ENCODE measurements at places on chromosomes 11 and 22.

GRCh38 chr11:33920838-33921613, 29.1 kb upstream of the LMO2 start:
- DNase-seq: no peak

DNA sequence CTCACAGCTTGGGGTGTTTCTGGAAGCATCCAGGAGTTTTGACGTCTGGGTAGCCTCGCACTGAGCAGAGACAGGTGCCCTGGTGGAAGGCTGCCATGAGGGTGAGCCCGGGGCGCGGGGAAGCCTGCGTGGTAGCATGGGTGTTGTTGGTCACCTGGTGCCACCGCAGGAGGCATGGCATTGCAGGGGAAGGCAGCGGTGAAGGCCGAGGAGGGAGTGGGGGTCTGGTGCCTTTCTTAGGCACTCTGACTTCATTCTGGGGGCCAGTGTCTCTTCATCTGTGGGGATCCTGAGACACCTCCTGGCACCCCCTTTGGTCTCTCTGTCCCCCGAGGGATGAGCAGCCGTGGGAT, 271.2 kb downstream of the TBC1D22A start:
- no peak for DNase-seq

- DNase-seq: no peak
Observed at GRCh38 chr22:49850959-49851802, 2.5 kb upstream of the ZBED4 start.

DNA sequence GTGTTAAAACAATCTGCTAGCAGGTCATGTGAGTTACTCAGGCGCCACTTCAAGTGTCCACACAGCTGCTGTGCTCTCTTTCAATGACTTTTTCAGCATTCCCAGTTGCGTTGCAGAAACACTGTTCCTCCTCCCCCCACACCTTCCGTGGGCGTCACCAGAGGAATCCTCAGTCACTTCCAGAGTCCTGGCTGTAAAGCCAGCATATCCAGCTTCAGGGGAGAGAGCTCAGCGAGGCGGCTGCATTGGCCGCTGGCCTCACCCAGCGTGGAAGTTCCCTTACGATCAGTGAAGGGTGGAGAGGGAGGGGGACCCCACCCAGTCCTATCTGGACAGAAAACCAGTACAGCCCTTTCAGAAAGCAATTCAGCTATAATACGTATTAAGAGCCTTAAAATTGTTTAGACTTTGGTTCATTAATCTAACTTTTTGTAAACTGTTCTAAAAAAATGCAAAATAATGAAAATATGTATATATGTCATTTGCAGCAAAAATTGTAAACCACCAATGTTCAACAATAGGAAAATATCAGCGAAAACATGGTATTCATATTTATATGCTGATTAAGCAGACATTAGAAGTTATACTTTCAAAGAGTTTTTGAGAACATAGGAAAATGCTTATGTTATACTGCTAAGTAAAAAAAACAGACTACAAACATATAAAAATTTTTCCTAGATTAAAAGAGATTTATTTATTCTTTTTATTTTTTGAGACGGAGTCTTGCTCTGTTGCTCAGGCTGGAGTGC, 2.8 kb upstream of the ANO9 start:
- no peak for DNase-seq

DNA sequence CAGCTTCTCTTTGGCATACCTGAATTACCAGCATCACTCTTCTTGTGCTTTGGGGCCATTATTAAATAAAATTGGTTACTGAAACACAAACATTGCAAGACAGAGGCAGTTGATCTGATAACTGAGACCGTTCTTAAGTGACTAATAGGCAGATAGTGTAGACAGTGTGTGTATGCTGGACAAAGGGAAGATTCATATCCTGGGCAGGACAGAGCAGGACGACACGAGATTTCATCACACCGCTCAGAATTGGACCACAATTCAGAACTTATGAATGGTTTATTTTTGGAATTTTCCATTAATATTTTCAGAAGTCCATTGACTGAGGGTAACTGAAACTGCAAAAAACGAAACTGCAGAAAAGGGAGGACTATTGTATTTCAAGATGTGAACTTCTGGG, 68.6 kb downstream of the LDLRAD3 start:
- no peak for DNase-seq

GRCh38 chr11:66228521-66228920, 39.9 kb upstream of the RAB1B start:
- no peak for DNase-seq

- DNase-seq: no peak
Observed at GRCh38 chr11:27012234-27012921, 18.5 kb downstream of the FIBIN start.

DNA sequence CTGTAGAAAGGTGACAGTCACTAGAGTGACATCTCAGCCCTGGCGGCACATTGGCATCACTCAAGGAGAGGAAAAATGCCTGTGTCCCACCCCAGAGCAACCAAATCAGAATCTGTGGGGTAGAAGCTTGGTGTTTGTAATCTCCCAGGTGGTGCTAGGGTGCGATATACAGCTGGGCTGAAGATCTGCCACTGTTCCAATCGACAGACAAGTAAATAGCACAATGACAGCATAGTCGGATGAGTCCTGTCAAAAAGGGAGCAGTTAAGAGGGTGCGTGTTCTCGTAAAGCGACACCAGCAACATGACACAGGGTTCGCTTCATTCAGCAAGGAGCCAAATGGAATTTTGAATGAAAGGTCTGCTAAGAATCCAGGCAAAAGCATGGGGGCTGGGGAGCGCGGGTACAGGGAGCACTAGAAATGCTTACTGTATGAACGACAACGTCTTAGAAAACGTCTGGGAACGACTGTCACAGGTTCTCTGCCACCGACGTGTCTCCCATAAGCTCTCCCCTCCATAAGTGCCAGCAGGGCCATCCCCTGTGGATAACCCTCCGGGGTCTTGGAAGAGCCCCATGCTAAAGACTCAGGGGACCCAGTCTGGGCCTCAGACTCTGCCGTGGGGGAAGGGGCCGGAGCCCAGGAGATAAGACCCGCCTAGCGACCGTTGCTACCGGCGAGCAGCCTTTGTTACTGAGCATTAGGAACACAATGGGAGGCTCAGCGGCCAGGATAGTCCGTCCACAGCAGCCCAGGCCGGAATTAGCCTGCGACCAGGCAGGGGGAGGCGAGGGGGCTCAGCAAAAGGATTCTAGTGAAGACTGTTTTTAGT, 20.8 kb downstream of the ADA2 start:
- DNase-seq: no peak

DNA sequence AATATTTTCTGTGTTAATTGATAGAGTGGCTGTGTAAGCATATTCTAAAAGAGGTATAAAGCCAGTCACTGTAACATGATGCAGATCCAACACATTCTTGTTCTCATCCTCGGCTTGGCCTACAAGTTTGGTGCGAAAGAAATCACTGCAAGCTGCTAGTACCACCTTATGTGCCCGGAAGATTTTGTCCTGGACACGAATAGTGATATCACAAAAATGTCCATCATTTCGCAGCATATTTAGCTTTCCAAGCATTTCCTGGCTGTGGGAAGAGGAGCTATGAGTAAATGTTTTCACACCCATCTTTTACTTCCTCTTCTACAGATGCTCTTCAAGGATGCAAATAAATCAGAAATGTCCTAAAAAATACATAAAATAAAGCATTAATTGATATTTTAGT, 53.1 kb downstream of the ZBTB44 start:
- no peak for DNase-seq

DNA sequence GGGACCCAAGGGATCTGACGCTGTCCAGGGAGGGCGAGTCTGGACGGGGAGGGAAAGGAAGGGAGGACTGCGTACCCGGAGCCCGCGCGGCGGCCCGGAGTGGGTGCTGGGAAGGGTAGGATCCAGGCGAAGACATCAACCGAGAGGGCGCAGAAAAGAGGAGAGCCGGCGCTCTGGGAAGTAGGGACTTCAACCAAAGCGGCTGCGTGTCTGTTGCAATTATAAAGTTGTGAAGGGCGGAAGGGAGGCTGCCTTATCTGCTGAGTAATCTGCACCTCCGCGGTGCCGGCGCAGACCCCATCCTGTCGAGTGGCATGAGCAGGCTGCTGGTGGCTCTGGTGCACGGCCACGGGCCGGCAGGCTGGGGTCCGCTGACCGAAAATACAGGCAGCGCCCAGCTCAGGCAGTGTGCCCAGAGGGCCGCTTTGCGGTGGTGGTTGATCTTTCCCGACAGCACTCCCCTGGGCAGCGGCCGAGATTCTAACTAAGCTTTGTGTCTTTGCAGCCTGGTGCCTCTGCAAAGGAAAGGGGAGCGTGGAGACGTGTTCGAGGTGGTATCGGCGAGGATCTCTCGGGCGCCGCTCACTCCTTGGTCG, 978 bp downstream of the C11orf87 start:
- no peak for DNase-seq

- no peak for DNase-seq
Observed at GRCh38 chr11:75205564-75206020, 35.0 kb upstream of the TPBGL start.

GRCh38 chr11:64996710-64997380, at the start of gene BATF2:
Gene BATF2 (minus strand): TSS chr11:64996971. CDS start chr11:64996914, 57 bp downstream.
- DNase-seq: no peak

GRCh38 chr22:36238373-36239149, 766 bp downstream of the APOL2 start:
- no peak for DNase-seq

DNA sequence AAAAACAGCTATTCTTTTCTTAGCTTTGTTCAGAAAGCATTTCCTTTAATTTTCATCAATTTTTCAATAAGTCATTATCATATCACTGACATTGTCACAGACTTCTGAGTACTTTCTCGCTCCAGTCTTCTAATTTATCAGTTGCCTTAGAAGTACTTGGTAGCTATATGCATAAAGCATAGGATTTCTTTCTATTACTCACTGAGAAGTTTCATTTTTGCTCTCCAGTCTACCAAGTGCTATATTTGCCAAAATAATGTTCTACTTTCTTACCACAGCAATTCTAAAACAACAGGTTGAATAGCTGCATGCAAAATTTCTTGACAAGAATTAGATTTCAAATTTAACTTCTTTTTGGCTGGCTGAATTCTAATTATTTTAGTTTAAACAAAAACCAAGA, 116.3 kb downstream of the STK33 start:
- DNase-seq: no peak

GRCh38 chr11:132131047-132131446, 760.6 kb downstream of the NTM start:
- DNase-seq: no peak

DNA sequence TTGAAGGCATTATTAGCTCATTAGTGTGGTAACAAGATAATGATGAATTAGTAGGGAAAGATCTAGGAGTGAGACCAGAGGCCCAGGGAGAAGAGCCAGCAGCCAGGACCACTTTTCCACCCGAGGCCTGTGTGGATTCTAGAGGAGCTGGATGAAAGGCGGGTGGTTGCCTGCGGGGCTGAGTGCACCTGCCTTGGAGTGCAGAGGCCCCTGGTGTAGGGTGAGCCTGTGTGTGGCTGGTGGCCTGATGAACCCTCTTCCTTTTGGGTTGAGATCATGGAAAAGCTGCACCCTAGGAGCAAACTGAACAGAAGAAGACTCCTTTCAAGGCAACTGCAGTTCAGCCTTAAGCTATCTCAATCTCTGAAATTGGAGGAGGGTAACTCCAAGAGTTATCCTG, 5.9 kb upstream of the TP53AIP1 start:
- no peak for DNase-seq

DNA sequence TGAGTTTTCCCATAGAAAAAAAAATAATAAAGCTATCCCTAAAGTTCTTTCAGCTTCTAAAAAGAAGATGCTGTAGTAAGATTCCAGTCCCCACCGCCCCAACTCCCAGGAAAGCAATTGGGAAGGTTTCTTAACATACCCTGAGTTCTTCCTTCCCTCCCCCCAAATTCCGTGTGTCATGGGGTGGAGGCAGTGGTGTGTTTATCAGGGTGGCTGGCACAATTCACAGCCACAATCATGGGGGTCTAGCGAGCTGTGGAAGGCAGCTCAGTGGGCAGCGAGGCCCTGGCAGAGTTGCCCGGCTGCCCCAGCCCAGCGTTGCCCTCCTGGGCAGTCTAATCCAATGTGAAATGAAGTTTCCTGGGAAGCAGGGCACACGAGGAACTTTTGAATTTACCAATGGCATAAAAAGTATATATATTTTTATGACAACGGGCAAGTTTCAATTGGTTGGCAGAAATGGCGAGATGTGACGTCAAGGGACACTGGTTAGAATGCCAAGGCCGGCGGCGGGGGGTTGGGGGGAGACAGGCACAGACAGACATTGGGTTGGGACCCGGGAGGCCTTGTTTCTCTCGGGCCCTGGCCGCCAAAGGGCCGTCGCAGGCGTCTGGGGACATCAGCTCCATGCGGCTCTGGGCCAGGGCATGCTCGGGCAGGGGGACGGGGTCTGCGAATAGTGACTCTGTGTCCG, 80.7 kb upstream of the PPARA start:
- DNase-seq: no peak

DNA sequence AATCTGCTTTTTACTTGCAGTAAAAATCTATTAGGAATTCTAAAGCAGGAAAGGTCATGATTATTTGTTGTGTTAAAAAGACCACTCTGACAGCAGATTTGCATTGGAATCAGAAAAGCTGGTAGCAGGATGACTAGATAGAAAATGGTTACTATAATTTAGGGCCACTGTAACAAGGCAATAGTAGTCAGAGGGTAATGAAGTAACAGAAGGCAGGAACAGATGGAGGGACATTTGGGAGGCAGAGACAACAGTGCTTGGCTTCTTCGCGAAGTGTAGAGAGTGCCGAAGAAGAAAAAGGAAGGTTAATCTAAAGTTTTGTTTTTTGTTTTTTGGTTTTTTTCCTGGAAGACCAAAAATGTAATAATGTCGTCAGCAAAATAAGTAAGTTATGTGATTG, 129.8 kb upstream of the SLC5A12 start:
- no peak for DNase-seq

DNA sequence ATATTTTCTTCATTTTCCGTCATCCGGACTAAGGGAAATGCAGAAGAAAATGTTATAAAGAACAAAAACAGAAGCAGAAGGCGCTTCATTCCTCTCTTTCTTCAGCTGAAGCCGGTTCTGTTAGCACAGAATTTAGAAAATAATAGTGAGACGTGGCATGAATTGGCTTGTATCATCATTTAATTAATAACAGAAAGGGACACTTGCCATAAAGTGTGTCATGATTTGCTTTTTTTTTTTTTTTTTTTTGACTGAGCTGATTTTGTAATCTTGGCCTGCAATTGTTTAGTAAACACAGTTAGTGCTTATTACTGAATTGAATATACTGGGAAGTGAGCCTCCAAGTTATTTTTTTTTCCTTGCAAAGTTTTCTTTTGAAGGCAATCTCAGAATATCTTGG, at the start of gene MMP27:
TSS of gene MMP27 (minus strand) at position 144 of the 400 bp plus-strand sequence. CDS start at position 89, 55 bp downstream.
- no peak for DNase-seq

All from stimulated activated CD4-positive, alpha-beta T cell treated with anti-CD3 and anti-CD28 coated beads, Interleukin-15, amount 100 ng/mL, for 1 hour (primary cell).